Stomach (tissue), 19 donors: ENCODE measurements at places on chromosomes 6 and 20. TPM values are rescaled to one million over a fixed set of nuclear protein-coding genes. Genes with fewer than 3 reads are reported as not detected.

GRCh38 chr6:37362101-37362828 is 8.5 kb downstream of the RNF8 start:
- no peak for DNase-seq

- no peak for DNase-seq
These were observed 2.1 kb downstream of the NFYA start for GRCh38 chr6:41074692-41075436.

GRCh38 chr20:12883507-12883885 is 125.3 kb upstream of the SPTLC3 start:
- DNase-seq, result no peak

- no peak for DNase-seq
These were observed 398.9 kb upstream of the SULF2 start for GRCh38 chr20:48184229-48184628.

DNA sequence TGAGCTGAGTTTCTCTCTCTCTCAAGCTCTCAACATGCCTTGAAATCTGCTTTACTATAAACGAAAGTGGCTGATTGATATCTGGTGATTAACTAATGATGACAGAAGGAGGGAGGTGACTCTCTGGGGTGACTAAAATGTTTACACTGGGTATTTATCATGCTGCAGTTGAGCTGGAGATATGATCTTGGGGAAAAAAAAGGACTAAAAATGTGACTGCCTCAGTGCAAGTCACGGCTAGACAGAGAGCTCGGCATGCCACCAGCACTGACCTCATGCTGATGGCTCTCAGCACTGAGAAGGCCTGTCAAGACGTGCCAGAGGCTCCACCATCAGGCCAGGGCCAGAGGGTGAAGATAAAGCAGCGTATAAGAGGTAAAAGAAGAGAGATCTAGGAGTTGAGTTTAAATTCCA is 103.1 kb upstream of the SPACA1 start:
- DNase-seq, result peak; percentile 31

DNA sequence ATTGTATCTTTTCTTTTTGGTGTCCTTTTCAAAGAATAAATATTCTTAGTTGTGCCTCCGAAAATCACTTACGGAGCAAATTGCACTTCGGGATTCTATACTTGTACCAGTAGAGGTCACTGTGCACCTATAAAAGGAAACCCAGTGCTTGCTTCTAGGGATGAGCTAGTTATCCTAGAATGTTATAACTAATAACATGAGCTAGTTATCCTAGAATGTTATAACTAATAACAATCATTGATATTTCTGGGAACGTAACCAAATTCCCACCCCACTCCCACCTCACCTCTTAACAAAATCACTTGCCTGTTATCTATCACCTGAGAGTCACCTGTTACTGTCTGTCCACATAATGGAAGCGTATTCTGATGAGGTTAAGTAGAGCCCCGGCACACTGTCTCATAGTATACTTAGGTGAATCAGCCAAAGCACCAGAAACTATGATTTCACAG is 126.9 kb upstream of the TIAM2 start:
- peak; percentile 80 for DNase-seq

The DEFB119 gene
- total RNA-seq, result not detected

- DNase-seq, result no peak
These were observed 365.9 kb downstream of the MMUT start for GRCh38 chr6:49097116-49097515.

DNA sequence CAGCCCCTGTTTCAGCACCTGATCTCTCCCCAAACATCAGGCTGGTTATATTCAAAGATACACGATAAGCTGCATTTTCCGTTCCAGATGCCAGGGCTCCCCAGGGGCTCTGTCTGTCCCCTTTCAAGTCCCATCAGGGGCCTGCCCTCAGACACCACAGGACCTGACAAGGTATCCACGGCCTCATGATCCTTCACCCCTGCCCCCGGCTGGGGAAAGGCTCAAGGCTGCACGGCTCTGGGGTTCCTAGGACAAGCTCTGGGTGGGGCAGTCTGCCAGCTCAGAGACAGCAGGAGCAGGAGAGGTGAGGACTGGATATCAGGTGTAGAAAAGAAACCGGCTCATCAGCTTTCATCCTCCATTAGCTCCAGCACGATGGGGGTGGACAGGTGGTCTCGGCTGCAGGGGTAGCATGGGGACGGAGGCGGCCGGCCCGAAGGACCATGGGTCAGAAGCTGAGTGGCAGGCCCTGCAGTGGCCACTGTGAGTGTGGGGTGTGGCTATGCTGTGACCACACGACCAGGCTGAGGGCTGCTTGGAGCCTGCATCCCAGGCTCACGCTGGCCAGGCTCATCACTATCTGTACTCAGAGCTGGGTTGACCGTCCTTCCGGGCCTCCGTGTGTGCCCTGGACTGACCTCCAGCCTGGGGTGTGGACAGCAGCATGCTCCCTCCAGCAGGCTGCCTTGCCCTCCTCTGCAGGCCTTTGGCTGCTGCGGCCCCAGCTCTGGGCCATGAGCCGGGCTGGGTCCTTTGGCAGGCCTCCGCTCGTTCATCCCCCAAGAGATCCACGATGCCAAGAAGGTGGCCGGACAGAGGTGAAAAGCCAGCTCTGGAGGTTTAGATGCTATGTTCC is 386.2 kb downstream of the THBS2 start:
- DNase-seq, result no peak

DNA sequence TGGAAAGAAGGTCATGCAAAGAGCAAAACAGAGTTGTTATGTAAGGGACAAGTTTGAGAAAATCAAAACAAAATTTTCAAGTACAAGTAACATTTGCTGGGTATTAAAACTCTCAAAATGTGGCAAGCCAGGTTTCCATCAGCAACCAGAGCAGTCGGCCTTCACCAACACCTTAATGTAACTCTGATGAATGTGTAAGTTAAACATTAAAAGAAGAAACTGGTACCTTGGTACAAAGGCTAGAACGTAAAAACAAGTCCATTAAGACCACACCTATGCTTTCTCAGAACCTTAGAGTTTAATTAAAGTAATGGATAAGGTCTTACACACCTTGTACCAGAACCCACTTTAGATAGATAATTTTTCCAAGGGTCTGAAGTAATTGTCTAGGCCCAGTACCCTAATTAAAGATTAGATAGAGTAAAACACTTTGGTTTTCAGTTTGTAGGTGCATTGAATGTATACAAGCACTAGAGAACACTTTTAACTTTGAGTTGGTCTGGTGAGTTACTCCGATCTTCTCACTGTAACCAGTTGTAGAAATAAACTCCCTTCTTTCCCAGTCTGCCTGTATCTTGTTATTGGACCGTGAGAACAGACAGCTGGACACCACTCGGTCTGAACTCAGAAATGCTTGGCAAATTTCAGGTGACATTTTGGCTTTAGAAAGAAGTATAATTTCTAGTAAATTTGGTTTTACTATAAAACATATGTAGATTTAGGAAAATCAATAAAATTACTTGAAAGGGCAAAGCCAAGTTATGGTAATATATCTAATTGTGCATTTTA is 319.4 kb downstream of the HTR1B start:
- DNase-seq, result peak; percentile 4

GRCh38 chr6:41200901-41201763 is at the start of gene TREML2:
Gene TREML2, minus strand, starts transcription at chr6:41201149. Its CDS starts 141 bp downstream, at chr6:41201008.
- no peak for DNase-seq

GRCh38 chr6:55276745-55277530 is 50.3 kb upstream of the GFRAL start:
- DNase-seq, result peak; percentile 85

The SLC44A4 gene
- total RNA-seq, result 132 TPM

The ATXN1 gene
- 67.9 TPM for total RNA-seq

The DSTN gene
- total RNA-seq, result 736 TPM

- DNase-seq, result no peak
These were observed 36.4 kb upstream of the FBXL4 start for GRCh38 chr6:98984121-98984520.
